ENCODE measurements at places on chromosomes 2 and 18.

DNA sequence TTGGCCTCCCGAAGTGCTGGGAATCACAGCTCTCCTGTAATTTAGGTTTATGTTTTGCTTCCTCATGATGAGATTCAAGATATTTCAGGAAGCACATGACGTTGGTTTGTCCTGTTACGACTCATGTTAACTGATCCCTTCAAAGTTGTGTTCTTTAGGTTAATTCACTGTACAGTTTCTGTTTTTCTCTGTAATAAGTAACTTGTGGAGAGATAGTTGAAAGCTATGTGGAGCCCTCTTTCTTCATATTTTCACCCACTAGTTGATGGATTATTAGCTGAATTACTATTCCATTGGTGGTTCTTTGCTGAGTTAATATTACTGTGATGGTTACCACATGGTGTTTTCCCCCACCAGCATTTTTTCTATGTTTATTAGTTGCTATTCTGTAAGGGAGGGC, 18.3 kb upstream of the CHCHD5 start:
- DNase-seq, result no peak

- DNase-seq, result peak; percentile 81
Measured at GRCh38 chr2:60526623-60527022, 26.8 kb downstream of the BCL11A start.

DNA sequence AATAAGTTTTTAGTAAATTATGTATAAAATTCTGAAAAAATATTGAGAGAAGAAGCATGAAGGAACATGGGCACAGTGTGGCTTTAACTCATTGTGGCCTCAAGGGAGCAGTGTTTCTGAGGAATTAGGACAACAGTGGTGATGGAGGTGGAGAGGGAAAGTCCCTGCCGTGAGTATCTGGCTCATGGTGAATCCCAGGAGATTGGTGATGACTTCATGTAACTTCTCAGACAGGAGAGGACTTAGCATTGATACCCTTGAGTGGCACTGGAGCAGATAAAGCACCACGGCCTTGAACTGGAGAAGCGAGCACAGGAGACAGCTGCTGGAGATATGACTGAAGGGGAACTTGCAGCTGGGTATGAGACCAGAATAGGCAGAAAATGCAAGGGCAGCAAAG, 35.0 kb upstream of the LRP1B start:
- peak; percentile 2 for DNase-seq

GRCh38 chr2:133296401-133296800, 271.9 kb downstream of the NCKAP5 start:
- DNase-seq, result no peak

GRCh38 chr2:68319398-68320117, at the start of gene CNRIP1:
CNRIP1 (minus strand) TSS chr2:68319949; CDS start chr2:68319400, 549 bp downstream.
- peak; percentile 68 for DNase-seq

DNA sequence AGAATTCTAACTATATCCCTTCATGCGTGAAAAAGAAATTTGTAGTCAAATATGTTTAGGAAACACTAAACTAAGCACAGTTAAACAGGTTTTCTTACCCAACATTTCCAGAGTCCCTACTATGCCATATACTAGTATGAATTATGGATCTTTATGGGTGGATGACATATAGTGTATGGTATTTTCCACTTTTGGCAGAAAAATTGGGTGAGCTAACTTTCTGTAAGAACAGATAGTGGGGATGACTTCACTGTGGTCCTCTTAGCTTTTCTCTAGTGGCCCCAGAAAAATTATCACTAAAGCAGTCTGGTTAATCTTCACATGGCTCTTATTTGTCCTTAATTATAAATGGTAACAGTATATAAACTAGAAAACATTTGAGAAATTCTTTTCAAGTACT, 240.0 kb upstream of the GULP1 start:
- DNase-seq, result no peak

- DNase-seq, result no peak
Measured at GRCh38 chr18:9404565-9405060, 70.0 kb downstream of the TWSG1 start.

GRCh38 chr2:15142069-15142689, 419.0 kb downstream of the NBAS start:
- peak; percentile 6 for DNase-seq

- DNase-seq, result no peak
Measured at GRCh38 chr18:76462326-76462694, 32.7 kb downstream of the ZNF516 start.

All from suppressor macrophage treated with lipopolysaccharide for 4 hours (primary cell).